Eye (tissue), 1 donor: ENCODE measurements at places on chromosomes 5 and 9.
A peak's percentile ranks its signal among the peaks of the same experiment; 100 is the strongest.

DNA sequence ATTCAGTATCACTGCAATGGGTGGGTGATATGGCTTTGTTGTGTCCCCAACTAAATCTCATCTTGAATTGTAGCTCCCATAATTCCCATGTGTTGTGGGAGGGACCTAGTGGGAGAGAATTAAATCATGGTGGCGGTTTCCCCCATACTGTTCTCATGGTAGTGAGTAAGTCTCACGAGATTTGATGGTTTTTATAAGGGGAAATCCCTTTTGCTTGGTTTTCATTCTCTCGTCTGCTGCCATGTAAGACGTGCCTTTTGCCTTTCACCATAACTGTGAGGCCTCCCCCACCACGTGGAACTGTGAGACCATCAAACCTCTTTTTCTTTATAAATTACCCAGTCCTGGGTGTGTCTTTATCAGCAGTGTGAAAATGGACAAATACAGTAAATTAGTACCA, 9.5 kb upstream of the NANS start:
- DNase-seq = no peak

DNA sequence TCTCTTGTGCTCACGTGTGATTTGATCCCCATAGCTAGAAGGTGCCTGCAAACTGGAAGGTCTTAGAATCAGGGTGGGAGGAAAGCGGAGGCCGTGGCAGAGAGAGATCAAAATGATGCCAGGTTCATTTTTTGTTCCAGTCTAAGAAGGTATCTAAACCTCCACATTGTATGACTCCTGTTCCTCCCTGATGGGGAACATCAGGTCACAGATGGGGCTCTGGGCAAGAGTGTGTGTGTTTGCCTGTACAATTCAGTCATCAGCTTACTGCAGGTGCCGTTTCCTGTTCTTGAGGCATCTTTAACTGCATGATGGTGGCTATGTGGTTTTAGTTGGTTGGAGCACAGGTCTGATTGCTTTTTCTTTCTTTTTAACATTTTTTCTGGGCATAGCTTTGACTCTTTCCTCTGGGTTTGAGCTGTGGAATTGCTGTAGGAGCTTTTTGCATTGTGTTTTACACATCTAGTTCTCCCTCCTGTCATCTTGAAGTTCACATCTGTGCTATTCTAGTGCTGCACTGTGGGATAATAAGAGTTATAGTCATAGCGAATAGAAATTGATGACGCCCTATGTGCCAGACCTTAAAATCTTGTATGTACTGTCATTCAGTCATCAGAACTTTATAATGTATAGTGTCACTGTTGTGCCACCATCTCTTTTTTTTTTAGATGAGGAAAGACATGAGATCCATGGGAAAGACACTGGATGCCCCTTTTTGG, 30.8 kb downstream of the ARHGAP26 start:
- no peak for DNase-seq

- DNase-seq = no peak
These were observed 7.9 kb downstream of the SLC2A6 start for GRCh38 chr9:133470988-133471387.

DNA sequence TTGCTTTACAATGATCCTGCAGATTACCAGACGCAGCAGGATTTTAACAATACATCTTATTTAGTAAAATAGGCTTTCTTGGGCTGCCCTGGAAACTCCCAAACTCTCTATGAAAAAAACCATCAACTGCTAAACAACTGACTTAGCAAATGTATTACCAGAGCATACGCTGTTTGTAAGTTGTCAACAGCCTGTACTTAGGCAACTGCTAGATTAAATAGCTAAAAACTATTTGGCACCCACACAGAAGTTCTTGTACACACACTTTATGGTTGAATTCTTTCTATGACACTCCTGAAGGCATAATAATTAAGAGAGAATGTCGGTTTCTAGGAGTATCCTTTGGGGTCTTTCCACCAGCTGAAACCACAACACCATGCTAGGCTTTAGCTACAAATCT, 123.9 kb downstream of the FBXO38 start:
- DNase-seq = no peak

DNA sequence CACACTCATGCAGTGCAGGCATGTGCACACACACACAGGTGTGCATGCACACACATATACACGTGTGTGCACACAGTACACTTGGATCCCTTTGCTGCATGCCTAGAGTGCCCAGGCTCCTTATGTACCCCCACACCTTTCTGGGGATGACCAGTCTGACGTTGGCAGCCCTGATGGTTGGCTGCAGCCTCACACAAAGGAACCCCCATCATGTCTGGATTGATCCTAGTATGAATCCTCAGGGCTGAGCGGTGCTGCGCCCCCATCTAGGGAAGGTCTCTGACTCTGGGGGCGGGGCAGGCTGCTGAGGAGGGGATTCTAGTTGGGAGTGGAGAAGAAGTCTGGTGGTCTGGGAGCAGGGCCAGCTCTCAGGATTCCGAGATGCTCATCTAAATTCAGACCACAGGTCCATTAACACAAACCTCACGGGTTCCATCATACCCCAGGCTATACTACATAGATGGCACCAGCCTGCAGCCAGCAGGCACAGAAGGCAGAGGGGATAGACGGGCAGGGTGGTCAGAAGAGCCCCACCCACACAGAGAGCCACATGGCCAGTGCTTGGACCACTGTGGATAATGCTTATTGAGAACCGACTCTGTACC, 50.5 kb upstream of the OLFM1 start:
- no peak for DNase-seq

DNA sequence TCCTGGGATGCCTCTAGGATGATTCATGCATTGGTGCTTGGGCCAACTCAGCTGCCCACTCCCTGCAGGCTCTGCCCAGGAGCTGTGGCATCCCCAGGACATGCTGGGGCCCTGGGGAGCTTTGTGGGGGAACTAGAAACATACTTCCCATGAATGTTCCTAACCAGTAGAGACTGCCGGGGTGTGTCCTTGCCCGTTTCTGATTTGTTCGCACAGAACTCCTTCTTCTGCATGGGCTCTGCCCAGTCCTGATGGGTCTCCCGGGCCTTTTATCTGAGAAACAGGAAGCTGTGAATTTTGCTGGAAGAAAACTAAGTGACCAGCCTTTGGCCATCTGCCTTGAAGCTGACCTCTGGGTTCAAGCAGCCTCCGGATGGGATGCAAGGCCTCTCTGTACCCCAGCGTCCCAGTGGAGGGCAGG, 71.6 kb upstream of the RNU6ATAC start:
- no peak for DNase-seq

DNA sequence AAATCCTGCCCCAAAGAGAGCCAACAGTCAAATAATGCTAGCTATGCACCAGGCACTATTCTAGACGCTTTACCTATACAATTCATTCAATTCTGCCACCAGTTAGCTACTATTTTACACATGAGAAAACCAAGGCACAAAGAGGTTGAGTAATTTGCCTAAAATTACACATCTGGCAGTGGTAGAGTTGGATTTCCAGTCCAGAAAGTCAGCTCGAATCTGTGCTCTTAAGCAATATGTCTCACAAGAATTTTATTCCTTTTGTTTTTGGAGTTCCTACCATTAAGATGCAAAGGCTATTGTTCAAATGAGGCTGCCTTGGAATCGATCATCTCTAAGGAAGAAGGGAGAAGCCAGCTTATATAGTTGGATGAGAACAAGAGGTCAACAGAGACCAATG, 256.9 kb upstream of the RASA1 start:
- no peak for DNase-seq

GRCh38 chr9:82271106-82271561, 282.6 kb downstream of the SPATA31D1 start:
- peak; percentile 1 for DNase-seq

GRCh38 chr5:161077936-161078545, 226.0 kb upstream of the ATP10B start:
- DNase-seq = no peak

GRCh38 chr5:171429543-171429910, 10.1 kb downstream of the FGF18 start:
- no peak for DNase-seq

GRCh38 chr5:155270725-155271124, 257.2 kb downstream of the KIF4B start:
- no peak for DNase-seq

DNA sequence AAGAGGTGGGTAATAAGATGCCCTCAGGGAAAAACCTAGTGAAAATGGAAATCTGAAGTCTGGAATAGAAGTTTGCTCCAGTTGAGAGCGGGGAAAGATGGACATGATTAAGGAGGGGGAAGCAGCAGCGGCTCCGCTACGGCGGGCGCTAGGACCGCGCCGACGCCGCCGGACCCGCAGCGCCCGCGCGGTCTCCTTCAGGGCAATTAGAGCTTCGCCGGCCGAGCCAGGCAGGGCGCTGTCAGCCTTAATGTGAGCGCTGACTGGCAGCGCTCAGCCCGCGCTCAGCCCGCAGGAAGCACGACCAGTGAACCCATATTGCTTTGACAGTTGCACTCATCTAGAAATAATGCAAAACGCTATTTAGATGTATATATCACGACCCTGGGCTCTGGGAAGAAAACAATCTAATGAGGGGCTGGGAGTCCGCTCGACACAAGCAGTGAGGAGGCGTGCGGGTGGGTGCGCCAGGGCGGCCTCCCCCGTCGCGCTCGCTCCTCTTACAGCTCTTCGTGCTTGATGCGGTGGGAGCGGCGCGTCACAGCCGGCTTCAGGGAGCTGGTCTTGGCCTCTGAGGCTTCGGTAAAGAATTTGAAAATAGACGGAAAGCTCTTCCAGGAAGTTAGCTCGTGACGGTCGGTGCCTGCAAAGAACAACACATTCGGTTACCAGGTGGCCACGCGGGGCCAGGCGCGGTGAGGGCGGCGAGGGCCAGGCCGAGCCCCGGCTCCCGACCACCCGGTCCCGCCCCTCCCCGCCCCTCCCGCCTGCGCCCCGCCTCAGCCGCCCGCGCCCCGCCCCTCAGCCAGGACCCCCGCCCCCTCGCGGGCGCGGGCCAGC, 37.7 kb downstream of the NR2F1 start:
- peak; percentile 95 for DNase-seq

- DNase-seq = no peak
These were observed 20.8 kb upstream of the SLC44A1 start for GRCh38 chr9:105223544-105224140.

DNA sequence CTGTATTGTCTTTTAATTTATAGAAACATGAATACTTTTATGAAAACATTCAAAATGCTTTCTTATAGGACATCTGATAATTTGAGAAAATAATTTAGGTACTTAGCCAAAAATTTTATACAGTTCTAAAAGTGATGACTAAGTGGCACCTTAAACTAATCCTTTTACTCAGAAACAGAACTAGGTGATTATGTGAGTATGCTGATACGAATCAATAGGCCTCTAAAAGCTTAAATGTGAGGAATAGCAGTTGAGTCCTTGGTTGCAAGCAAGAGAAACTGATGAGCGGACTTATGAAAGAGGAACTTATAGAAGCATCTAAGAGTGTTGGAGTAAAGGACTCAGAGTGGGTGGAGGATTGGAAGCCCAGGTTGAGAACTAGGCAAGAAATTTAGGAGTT, 26.4 kb downstream of the ANXA1 start:
- no peak for DNase-seq

- peak; percentile 19 for DNase-seq
These were observed 99.6 kb upstream of the TAF11L2 start for GRCh38 chr5:17398431-17398830.

DNA sequence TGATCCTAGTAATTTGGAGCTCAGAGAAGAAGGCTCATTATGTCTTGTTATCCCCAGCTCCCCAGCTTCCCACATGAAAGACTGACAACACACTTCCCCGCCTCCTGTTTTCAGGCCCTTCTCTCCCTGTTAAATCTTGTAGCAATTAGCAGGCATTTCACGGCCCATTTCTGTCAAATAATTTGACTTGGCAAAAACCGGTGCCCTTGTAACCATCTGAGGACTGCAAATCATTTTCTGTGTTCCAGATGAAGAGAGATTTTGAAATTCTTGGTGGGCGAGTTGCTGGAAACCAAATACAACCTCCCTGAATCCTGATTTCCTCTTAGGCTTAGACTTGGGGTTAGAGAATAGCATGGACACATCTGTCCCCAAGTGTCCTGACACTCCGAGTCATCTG, 109.7 kb downstream of the MSX2 start:
- DNase-seq = peak; percentile 55

DNA sequence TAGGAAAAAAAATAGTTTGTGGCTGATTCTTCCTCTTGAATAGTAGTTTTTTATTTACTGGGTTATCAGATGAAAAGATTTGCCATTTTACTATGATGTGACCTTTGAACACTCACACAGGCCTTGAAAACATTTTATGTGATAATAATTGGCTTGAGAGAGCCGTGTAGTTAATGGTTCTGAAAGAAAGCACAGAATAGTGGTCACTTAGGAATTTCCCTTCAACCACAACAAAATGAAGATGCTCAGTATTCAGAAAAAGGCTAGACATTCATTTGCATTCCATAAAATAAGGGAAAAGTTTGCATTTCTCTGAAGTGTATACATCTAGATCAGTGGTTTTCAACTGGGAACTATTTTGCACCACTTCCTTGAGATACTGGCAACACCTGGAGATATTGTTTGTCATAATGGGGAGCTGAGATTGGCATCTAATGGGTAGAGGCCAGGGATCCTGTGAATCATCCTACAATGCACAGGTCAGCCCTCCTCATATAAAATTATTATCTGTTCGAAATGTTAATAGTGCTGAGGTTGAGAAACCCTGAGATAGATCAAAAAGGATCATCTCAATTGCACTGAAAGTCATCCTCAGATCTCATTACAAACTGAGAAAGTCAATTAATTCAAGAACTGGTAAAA, 446.4 kb upstream of the CCNG1 start:
- no peak for DNase-seq

DNA sequence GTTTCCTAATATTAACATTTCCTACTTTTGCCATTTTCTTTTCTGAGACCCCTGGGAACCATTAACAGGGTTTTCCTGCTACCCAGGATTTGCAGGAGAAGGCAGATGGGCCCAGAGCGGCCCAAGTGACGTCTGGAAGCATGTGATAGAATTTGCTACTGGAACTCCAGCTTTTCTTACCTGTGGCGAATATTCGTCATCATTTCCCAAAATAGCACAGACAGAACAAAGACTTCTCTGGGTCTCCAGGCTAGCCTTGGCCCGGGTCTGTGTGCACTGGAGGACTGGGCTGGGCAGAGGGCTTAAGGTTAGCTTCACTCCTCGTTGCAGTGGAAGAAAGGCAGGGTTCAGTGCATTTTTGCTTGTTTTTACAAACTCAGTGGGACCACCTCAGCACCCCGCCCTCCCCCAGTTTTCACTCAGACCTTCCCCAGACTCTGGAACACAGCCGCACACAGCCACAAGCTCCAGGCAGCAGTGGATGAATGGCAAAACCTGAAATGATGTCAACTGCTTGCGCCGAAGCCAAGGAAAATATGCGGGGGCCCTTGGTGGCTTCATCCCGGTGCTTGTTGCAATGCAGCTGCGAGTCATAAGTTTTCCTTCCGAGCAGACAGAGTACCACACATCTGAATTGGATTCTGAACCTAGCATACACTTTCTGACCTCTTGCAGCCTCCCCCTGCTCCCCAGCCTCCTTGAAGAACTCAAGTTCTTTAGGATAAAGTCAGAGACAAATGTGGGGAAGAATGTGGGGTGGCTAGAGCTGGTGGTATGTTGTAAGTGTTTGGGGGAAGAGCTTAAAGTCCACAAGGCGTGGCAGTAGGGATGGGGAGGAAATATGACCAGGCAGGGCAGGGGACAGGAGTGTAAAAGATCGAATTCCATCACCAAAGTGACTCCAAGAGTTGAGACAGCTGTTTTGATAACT, 586.0 kb downstream of the CCDC171 start:
- DNase-seq = peak; percentile 69

- no peak for DNase-seq
These were observed 7.1 kb upstream of the SEMA4D start for GRCh38 chr9:89505048-89505447.
